Aorta (tissue), 5 donors: ENCODE measurements at places on chromosomes 1 and 21.
A peak's percentile ranks its signal among the peaks of the same experiment; 100 is the strongest.

GRCh38 chr1:240239309-240239708 is 147.6 kb downstream of the FMN2 start:
- H3K27ac ChIP-seq: no peak overlapping the region
- H3K36me3 ChIP-seq: no peaks in the 10 kb centered on the region
- no peaks in the 10 kb centered on the region for H3K4me1 ChIP-seq
- no peak for DNase-seq
- no peaks in the 10 kb centered on the region for H3K27me3 ChIP-seq
- H3K4me3 ChIP-seq: no peak overlapping the region

DNA sequence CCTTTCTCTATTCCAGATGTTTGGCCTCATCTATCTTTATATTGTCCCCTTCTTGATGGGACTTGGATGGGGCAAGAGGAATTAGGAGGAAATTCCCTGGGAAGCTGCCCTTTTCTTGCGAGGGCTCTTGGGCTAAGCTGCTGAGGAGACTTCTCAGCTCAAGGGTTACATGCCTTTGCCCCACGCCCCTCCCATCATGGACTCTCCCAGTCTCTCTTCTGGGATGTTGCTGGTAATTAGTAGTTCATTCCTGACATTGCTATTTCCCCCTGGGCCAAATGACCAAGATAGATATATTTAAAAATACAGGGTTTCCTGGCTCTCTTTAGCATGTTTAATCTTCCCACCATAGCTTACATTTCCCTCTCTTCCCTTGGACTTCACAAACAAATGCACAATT is 90.6 kb upstream of the RALGPS2 start:
- no peaks in the 10 kb centered on the region for H3K36me3 ChIP-seq
- H3K27me3 ChIP-seq: no peaks in the 10 kb centered on the region
- no peaks in the 10 kb centered on the region for H3K4me1 ChIP-seq
- no peak overlapping the region for H3K4me3 ChIP-seq
- no peak overlapping the region for H3K27ac ChIP-seq

GRCh38 chr1:235971571-235972310 is 93.1 kb downstream of the NID1 start:
- no peaks in the 10 kb centered on the region for H3K27me3 ChIP-seq
- peak; percentile 96 for DNase-seq
- no peak overlapping the region for H3K4me3 ChIP-seq

DNA sequence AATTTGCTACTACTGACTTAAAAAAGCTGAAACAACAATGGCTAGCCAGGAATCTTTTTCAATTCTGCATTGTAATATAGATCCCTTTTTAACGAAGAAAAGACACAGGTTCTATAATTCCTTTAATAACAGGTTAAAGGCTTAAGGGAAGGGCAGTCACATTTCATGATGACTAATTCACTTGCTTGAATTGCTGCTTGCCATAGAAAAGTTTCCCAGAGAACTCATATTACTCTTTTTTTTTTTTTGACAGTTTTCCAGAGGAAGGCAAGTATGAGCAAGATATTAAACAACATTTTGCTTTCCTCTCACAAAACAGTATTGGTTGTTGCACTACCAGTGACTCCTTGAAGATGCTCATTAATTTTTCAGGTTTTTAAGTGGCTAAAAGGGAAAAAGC is 60.9 kb downstream of the IL23R start:
- no peaks in the 10 kb centered on the region for H3K4me1 ChIP-seq
- H3K27ac ChIP-seq: no peak overlapping the region
- H3K4me3 ChIP-seq: no peak overlapping the region
- DNase-seq: no peak
- no peaks in the 10 kb centered on the region for H3K36me3 ChIP-seq
- no peaks in the 10 kb centered on the region for H3K27me3 ChIP-seq

- H3K27ac ChIP-seq: no peak overlapping the region
- H3K27me3 ChIP-seq: no peaks in the 10 kb centered on the region
- H3K36me3 ChIP-seq: no peaks in the 10 kb centered on the region
- no peak overlapping the region for H3K4me3 ChIP-seq
- no peaks in the 10 kb centered on the region for H3K4me1 ChIP-seq
These were observed 49.2 kb upstream of the POFUT2 start for GRCh38 chr21:45336870-45337269.

DNA sequence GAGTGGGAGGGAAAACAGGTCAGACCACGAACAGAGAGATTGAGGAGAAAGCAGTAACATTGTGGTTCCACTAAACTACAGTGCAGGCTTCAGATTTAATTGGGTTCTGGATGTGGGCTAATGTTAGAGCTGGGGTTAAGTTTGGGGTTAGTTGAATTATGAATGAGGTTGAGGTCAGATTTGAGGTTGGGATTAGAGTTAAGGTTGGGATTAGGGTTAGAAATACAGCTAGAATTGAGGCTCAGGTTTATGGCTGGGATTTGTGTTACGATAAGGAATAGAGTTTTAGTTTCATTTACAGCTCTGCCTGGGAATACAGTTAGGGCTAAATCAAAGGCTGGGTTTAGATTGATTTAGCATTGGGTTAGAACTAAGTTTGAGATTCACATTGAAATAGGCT is 1.8 kb upstream of the VSIG8 start:
- DNase-seq: no peak
- H3K27ac ChIP-seq: no peak overlapping the region
- no peaks in the 10 kb centered on the region for H3K27me3 ChIP-seq
- H3K4me1 ChIP-seq: no peaks in the 10 kb centered on the region

GRCh38 chr1:216186816-216187215 is 236.4 kb downstream of the USH2A start:
- H3K27ac ChIP-seq: no peak overlapping the region
- no peak for DNase-seq
- no peaks in the 10 kb centered on the region for H3K27me3 ChIP-seq
- no peaks in the 10 kb centered on the region for H3K4me1 ChIP-seq

GRCh38 chr1:47460040-47460439 is 22.2 kb downstream of the FOXD2 start:
- H3K36me3 ChIP-seq: no peaks in the 10 kb centered on the region
- no peak overlapping the region for H3K4me3 ChIP-seq
- no peak for DNase-seq
- H3K27ac ChIP-seq: no peak overlapping the region
- H3K4me1 ChIP-seq: no peaks in the 10 kb centered on the region

GRCh38 chr1:76657623-76658022 is 209.7 kb upstream of the ST6GALNAC5 start:
- no peak overlapping the region for H3K27ac ChIP-seq
- no peaks in the 10 kb centered on the region for H3K27me3 ChIP-seq
- DNase-seq: no peak
- H3K4me3 ChIP-seq: no peak overlapping the region
- H3K36me3 ChIP-seq: no peaks in the 10 kb centered on the region
- H3K4me1 ChIP-seq: peaks cover 3% of the 10 kb centered on the region
